NCI-H226 (cell line): ENCODE measurements at places on chromosomes 1 and 21.

GRCh38 chr1:32983020-32983419, 18.4 kb upstream of the RNF19B start:
- no peak for DNase-seq

- DNase-seq = peak; percentile 91
Observed at GRCh38 chr1:245997471-245998258, 509.4 kb downstream of the SMYD3 start.

GRCh38 chr1:93603601-93604000, 78.0 kb downstream of the BCAR3 start:
- no peak for DNase-seq

DNA sequence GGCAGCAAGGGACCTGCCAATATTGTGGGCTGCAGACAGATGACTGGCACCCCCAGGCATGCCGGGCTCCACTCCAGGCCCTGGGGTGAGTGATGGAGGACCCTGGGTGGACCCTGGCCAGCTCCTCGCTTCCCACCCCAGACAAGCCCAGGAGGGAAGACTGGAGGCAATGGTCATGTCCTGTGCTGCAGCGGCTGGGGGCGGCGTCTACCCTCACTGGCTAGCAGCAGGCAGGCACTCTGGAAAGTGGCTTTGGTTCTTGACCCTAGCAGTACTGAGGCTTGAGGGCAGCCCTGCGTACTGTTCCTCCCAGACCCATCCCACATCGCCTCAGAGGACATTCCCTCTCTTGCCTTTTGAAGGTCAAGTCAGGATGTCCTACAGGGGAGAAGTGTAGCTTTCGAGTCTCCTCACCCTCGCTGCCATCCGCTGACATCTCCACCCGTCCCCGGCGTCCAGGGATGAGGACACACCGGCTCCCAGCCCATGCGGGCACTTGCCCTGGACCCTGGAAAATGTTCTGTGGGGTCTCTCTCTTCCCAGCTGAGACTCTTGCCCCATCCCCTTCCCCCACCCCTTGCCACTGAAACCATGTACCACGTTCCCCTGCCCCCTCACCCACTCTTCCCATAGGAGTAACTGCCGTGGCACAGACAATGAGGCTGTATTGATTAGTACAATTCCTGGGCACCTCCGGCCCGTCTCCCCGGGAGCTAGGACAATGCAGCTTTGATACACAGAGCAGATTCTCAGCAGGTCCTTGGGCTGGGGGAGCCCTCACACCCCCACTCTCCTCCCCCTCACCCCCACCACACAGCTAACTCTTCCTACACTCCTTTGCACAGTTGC, 15.0 kb downstream of the SLC6A9 start:
- DNase-seq = no peak

DNA sequence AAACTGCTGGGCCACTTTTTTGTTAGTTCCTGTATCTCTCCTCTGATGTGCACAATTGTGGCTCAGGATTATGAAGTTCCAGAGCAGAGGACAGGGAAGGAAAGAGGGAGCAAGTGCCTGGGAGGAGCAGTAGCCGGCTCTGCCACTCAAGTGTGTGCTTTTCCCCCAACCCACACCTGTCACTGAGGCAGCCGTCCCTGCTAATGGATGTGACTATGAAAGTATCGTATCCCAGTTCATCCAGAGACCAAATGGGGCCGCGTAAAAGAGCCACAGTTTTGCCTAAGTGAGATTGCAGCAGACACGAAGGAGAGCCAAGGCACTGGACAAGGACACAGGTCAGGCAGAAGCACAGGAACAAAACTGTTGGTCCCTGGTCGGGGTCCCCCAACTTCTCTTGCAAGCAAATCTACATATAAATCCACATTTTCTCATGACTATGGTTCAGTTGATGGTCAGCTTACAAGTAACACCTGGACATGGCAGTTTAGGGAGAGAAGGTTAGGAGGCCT, 204.7 kb downstream of the RHOU start:
- no peak for DNase-seq

- DNase-seq = no peak
Observed at GRCh38 chr21:42208036-42208435, 10.9 kb upstream of the ABCG1 start.

DNA sequence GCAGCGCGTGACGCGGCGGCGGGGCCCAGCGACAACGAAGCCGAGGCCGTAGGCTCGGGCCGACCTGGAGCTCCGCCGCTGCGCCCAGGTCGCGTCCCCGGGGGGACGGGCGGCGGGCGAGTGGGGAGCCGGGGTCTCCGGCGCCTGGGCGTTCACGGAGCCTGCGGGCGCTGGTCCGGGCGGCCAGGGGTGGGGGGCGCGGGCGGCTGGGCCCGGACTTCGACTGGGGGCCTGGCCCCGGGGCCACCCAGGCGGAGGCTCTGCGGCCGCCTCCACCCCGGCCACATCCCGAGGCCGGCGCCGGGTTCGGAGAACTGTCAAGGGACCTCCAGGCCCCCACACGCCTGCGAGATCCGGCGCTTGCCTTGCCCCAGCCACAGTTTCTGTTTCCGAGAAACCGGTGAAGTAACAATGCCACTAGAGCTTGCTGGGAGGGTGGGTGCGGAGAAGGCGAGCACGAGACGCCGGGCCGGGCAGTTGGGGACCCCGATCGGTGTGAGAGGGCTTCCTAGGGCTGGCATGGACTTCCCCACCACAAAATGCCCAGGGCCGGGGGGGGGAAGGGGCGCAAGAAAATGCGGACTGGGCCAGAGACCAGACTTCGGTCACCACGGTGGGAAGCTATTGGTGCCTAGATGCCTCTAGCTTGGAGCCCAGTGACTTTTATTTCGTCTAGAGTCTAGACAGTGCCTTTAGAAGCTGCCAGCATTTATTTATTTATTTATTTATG, 501 bp downstream of the FBXO6 start:
- DNase-seq = no peak

DNA sequence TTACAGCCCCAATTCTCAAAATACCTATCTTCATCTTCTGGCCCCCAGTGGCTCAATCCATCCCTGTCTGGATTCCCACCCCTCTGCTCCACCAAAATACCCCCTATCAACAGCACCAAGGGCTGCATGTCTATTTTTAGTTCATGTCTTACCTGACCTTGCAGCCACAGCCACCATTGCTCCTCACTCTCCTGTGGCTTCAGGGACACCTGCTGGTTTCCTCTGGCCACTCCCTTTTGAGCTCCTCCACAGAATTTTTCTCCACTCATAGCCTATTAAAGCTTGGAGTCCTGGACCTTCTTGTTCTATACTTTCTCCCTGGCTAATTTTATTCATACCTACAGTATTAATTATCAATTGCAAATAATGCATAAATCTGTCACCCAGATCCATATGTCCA, 125.3 kb upstream of the NGF start:
- DNase-seq = no peak

DNA sequence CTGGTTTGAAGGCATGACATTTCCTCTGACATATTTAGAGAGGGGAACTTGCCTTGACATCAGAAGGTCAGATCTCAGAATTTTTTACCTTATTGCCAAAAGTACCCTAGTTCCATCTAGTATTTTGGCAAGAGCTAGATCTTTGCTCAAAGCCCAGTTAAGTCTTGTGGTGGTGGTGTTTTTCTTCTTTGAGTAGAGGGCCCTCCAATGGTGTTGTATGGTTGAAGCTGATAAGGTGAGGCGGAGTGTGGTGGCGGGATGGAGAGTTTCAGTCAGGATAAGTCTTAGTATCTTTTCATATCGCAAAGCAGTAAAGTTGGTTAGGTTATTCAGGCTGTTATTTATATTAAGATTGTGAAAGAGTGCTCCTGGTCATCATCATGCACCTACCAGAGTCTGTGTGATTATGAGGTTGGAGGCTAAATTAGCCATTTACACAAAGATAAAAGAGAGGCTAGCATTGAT, 20.1 kb upstream of the MACF1 start:
- DNase-seq = peak; percentile 22

DNA sequence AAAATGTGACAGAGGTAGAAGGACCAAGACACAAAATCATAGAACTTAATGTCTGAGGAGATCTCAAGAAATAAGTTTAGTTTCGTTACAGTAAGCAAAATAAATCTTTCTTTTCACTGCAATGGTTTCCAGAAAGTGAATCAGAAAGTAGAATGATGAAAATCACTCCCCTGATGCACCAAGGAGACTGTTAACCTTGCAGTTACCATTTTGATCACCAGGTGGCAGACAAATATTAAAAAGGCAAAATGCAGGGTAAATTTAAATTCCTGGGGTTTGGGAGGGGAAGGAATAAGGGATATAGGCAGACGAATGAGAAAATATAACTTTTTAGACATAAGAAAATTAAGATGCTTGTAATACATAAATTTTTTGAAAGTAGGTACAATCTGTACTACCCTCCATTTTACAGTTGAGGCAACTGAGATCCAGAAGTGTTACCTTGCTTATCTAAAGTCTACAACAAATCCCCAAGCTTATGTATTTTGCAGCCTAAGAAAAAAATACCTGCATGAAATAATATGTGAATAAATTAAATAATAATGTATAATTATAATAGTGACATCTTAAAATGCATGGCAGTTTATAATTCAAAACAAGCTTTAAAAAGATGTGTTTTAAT, 253.2 kb downstream of the CRB1 start:
- DNase-seq = no peak
